Stimulated activated CD4-positive, alpha-beta T cell treated with anti-CD3 and anti-CD28 coated beads, Interleukin-4, amount 100 ng/mL, for 24 hours (primary cell): ENCODE measurements at places on chromosomes 16 and 17.

DNA sequence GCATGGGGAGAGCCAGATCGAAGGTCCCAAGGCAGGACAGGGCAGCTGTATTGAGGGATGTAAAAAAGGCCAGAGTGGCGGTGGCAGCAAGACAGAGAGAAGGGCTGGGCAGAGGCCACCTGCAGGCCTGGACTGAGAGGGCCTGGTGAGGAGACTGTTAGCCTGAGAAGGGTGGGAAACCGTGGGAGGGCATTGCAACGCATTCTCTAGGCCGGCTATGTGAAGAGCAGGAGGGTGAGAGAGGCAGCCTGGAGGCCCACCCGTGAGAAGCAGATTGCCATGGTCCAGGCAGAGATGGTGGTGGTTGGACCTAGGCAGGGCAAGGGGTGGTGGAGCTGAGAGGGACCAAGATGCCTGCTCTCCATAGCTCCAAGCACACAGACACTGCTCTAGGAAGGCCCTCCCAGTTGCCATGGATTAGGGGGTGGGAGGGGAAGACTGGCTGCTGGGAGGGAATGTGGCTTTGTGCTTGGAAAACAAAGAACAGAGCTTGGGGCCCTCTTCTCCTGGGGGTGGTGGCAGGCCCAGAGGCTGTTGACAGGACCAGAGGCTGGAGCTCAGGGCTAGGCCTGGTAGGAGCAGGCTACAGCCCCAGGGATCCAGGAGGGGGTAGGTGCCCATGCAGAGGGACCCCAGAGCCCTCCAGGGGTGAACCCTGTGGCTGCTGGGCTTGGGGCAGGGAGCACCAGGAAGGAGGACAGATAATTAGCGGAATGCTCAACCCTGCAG lies 12.4 kb upstream of the TCAP start:
- no peak for DNase-seq

DNA sequence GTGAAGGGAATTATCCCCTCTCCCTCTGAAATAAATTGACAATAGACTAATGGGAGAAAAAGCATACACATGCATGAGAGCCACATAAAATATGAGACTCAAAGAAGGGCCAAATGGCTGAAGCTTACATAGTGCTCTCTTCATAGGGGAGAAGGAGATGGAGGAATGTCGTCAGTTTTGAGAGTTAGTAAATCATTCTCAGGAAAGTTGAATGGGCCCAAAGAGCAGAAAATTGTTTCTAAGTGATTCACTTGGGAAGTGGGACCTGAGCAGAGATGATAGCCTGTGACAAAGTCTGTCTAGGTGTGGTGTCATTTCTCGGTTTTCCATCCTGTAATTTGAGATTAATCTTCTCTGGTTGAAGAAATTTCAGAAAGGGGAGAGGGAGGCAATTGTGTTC lies 35.0 kb downstream of the BCAS3 start:
- DNase-seq: no peak

DNA sequence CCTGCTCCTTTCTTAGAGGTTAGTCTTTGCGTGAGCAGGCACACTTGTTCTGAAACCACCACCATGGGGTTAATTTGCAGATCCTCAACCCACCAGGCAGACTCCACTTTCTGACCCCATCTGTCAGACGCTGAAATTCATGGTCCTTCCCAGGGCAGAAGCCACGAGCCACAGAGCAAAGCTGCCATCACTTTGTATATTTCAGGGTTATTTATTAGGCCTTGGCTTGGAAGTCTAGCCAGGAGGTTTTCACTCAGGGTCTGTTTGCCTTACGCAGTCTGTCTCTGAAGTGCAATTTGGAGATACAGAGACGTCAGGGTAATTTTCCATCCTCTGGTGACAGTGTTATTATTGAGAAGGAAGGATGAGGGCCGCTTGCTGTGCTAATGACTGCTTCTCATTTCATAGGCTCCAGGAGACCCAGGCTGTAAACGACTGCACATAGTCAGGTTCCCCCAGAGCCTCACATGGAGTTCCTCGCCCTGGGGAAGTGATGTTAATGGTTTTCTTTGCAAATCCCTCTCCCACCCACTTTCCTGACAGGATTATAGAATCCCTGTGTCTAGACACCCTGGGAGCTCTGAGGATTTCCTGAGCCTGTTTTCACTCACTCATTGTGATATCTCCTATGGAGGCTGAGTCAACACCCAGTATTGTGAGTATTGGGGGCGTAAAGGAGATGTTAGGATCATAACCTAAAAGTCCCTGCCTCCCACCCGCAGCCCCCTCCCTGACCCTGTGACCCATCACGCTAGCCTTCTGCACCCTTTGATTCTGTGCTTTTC lies 269.0 kb downstream of the ABCC12 start:
- no peak for DNase-seq

GRCh38 chr16:87210894-87211293 lies 106.3 kb downstream of the C16orf95 start:
- no peak for DNase-seq

DNA sequence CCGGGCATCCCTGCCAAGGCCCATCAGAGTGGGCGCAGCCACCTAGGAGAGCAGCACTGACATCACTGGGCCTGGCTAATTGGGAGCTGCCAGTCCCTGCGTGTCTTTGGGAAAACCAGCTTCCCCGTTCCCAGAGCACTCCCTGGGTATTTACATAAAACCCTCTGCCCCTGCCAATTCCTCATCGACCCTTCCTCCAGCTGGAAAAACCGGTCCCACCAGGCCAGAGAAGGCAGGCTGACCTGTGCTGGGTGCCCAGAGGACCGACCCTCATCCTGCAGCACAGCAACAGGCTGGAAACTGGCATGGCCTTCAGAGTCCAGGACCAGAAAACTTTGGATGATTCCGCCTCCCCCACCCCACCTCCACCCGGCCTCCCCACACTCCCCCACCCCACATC lies 8.2 kb upstream of the FOXN1 start:
- no peak for DNase-seq

- no peak for DNase-seq
Measured at GRCh38 chr17:13099926-13100325, 82.1 kb upstream of the ELAC2 start.

GRCh38 chr16:55925242-55925641 lies 50.1 kb upstream of the CES5A start:
- no peak for DNase-seq

DNA sequence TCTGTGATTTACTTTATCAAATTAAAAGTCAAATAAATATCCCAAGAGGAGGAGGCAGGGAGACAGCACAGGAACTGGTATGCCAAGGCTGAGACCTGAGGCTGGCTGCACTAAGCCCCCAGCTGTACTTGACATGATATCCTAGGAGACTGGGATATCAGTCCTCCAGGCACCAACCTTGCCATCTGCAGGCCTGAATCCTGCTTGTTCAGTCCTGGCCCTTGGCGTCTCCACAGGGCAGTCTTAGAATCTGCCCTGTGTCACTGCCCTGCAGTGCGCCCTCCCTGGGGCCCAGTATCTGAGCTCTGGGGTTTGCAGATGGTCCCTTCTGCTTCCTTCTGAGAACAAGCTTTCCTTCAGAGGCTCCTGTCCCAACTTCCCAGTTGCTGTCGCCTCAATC lies 75.9 kb downstream of the HS3ST3A1 start:
- no peak for DNase-seq

DNA sequence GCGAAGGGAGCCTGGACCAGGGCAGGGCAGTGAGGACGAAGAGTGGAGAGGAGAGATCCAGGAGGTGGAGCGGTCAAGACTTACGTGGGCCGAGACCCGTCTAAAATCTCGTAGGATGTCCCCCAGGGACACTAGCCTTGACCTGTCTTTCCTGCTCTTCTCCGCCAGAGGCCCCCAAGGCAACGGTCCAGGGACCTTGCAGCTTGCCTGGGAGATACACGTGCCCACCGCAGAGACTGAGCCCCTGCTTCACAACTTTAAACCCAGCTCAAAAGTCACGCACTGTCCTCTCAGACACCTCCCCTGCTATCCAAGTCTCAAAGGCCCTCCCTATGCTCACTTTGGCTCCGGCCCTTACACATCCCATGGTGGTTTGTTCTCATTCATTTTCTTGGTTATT lies 9.4 kb downstream of the TIGD7 start:
- DNase-seq: no peak

- DNase-seq: no peak
Measured at GRCh38 chr17:49333804-49334203, 28.2 kb downstream of the ZNF652 start.

DNA sequence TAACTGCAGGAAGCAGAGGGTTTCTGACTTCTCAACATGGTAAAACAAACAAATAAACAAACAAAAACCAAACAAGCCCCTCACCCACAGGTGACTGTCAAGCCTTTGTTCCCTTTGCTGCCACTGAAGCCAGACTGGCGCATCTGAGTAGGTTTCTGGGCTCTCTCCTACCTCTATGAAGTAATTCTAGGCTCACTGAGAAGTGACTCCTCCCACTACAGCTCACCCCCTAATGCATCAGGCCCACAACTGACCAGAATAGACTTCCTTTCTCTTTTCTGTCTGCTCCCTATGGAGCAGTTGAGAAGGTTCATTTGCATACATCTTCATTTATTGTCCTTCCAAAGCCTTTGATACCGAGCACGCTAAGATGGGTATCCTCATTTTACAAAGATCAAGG lies 77.0 kb upstream of the CCL2 start:
- no peak for DNase-seq

DNA sequence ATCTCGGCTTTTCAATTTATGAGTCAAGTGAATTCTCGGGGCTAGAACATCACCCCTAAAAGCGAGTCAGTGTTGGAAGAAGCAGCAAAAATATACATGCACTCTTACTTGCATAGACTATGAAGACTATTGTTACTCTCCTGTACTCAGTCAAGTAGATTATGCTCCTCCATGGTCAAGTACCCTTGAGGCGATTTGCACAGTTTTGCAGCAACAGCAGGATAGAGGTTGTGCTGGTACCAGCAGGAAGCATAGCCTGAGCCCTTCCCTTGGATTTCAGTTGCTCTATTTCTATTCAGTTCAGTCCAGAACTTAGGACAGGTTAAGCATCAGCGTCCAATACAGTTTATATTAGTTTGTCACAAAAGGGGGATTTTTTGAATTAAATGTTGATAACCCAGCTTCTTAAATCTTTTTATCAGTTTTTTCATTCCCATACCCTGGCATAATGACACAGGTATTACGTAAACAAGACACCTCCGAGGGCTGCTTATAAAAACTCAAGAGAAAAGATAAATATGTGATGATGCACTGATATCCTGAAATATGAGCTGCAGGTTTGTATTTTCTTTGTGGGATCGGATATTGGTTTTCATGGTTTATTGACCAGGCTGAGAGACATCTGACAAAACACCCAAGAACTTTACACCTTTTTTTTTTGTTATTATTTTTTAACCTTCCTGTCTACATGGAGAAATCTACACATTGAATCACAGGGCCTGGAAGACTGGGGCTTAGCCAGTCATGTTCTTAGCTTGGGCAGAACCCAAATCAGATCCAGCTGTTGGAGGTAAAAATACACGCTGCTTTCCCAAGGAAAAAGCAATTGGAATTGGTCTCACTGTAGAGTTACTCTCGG lies 144.1 kb downstream of the PITPNC1 start:
- DNase-seq: no peak

- no peak for DNase-seq
Measured at GRCh38 chr16:78704416-78704815, 605.0 kb downstream of the WWOX start.

DNA sequence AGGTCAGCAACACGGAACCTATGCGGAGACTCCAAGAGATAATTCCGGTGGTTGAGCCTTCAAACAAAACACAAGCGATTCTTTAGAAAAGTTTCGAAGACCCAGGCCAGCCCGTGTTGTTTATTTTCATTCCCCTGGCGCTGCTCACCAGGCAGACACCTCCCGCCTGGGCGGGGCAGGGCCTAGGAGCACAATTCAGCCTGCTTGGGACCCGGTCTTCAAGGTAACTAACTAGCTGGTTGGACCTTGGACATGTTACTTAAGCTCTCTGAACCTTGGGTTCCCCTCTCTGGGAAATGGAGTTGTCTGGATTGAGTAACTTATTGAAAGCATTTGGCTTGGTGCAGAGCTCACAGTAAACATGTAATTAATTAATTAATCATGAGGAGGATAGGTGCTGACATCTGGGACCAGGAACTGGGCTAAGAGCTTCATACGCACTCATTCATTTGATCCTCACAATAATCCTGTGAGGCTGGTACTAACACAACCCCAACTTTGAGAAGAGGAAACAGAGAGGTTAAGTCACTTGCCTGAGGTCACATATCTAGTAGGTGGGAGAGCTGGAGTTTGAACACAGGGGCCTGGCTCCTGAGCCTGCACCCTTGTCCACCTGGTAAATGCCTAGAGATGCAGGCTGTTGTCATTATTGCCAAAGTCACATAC lies 125.3 kb upstream of the SMURF2 start:
- no peak for DNase-seq

DNA sequence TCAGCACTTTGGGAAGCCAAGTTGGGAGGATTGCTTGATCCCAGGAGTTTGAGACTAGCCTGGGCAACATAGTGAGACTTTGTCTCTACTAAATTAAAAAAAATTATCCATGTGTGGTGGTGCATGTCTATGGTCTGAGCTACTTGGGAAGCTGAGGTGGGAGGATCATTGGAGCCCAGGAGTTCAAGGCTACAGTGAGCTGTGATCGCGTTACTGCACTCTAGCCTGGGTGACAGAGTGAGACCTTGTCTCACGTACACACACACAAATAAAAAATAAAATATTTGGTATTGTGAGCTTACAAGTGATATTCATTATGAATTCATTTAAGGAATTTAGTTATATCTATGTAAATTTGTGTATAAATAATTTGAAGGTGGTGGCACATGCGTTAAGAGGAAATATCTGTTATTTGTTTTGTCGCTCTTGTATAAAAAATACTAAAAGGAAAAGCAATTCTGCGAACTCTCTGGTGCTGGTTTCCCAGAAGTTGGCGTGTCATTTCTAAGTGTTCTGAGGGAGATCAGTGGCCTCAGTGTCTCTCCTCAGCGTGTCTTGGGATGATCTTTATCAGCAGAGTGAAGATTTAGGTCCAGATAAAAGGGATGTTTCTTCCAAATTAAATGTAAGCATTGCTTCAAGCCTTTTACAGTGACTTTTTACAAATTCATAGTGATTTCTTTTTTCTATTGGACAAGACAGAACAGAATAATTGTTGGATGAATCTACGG lies 187.6 kb downstream of the FTO start:
- DNase-seq: no peak

DNA sequence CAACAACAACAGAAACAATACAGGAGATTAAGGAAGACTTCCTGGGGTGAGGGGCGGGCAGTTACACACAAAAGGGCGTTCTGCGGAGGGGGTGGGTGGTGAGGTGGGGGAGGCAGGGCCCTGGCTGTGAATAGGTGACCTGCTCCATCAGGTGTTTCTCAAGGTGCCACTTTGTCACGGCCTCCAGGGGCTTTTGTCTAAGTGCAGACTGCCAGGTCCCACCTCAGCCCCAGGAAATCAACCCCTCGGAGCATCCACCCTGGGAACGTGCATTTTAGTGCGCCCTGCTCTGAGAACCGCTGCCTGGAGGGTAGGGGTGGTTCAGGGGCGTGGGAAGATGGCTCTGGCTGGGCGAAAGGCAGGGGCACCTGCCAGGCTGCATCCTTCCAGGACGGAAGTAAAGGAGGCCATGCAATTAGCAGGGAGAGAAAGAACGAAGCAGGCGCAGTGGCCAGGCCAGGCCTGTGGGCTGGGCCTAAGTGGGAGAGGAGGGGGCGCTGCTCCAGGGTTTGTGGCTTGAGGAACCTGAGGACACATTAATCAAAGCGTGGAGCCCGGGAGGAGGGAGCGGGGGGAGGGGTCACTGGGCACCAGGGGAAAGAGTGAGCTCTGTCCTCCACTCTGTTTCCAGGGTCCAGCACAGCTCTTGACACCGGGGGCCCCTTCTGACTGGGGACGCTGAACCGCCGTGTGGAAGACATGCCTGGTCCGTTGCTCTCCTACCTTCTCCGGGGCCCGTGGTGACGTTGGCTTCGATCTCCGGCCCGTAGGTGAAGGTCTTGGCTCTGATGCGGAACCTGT lies 49.4 kb upstream of the CDC42EP4 start:
- DNase-seq: no peak

GRCh38 chr16:72313903-72314302 lies 141.9 kb upstream of the PMFBP1 start:
- no peak for DNase-seq
